ENCODE measurements at places on chromosomes 1 and 21. TPM values are rescaled to one million over a fixed set of nuclear protein-coding genes. Genes with fewer than 3 reads are reported as not detected.

Gene NTMT2
- total RNA-seq: not detected

Gene DISP1
- total RNA-seq: 3.4 TPM

Gene ANXA9
- total RNA-seq: 12.7 TPM

Gene ST6GALNAC3
- total RNA-seq: 0.95 TPM

Gene DCAF6
- total RNA-seq: 11.4 TPM

Gene SAMD13
- total RNA-seq: 0.57 TPM

All from pancreas (tissue), 10 donors.